ELR (cell line): ENCODE measurements at places on chromosomes 3 and 15.
A peak's percentile ranks its signal among the peaks of the same experiment; 100 is the strongest.

- peak; percentile 98 for DNase-seq
Measured at GRCh38 chr3:136070334-136070733, 104.8 kb downstream of the PPP2R3A start.

DNA sequence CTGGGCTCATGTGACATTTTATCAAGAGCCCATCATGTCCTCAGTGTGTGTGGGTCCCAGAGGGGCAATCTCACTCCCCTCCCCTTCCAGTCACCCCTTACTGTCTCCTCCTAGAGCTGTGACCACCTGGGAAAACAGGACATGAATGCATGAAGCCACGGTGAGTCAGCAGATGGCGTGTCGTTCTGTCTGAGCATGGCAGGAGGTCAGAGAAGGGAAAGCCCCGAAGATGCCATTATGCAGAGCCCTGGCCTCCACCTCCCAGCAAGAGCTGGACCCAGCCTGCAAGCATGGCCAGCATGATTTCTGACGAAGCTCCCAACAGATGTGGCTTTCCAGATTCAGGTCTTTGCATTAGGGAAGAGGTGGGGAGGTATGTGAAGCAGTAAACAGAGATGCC, 118.5 kb downstream of the TLE3 start:
- DNase-seq, result peak; percentile 66

DNA sequence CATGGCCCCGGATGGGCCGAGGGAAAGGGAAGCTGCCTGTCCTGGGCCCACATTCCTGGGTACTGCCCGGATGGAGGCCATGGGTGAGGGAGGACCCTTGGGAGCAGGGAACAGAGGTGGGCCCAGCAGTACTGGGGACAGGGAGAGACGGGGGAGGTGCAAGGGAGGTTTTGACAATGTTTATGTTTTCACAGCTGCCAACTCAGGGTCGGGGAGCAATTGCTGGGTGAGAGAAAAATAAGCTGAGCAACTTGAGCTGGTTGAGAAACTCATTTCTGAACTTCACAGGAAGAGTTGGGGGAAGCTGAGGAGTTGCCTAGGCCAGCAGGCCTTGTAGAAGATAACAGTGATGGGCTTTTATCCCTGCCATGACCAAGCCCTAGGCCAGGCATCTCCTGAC, 11.1 kb upstream of the TSPAN3 start:
- DNase-seq, result no peak

- DNase-seq, result no peak
Measured at GRCh38 chr3:48897460-48898376, 964 bp downstream of the SLC25A20 start.

- DNase-seq, result peak; percentile 41
Measured at GRCh38 chr15:31977812-31978661, 52.3 kb upstream of the CHRNA7 start.

DNA sequence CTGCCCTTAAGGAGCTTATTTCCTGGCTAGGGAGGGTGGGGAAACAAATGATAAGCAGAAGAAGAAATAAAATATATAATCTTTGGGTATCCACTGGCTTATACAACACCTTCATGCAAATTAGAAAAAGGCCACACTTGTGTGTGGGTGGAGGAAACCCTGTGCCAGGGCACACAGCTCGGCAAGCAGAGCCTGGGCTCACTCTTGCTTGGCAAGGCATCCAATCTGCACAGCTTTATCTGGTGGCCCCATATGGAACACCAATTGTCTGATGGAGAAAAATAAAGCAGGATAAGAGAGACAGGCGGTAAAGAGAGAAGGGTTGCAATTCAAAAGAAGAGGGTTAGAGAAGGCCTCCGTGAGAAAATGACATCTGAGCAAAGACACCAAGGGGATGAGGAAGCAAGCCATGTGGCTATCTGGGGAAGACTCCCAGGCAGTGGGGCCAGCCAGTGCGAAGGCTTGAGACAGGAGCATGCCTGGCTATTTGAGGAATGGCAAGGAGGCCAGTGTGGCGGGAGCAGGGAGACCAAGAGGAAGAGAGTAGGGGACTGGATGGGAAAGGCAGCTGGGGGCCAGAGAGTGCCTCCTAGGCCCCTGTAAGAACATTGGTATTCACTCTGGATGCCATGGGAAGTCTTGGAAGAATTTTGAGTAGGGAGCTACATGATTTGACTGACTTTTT, 22.5 kb upstream of the VPS8 start:
- DNase-seq, result no peak

GRCh38 chr3:186870421-186871201, 28.1 kb downstream of the ADIPOQ start:
- no peak for DNase-seq

DNA sequence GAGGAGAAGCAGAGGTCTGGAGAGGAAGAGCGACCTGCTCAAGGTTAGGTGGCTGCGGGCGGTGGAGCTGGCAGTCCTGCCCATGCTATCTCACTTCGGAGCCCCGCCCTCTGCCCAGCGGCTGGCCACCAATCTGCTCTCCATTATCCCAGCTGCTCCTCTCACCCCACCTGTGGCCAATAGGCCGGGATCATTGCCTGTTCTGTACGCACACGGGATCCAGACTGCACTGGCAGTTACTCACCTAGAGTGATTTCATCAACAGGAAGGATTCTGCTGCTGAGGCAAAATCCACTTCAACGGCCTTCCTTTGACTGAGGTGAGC, 100.6 kb downstream of the TLE3 start:
- no peak for DNase-seq

DNA sequence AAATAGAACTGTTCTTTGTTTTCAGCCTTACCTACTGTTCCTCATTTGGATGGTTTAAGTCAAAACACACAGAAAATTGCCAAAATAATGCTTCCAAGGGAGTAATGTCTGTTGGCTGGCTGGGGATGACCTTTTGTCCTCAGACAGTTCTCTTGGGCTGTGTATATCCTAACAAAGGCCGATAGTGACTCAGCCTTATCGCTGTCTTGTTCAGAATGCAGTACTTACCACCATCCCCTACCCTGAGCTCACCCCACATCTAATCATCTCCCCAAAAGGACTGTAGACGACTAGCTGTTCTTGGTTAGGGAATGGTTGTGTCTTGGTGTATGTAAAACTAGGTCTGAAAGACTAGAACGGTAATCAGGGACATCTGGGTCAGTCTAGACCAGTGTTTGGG, 35.0 kb downstream of the RAB11A start:
- no peak for DNase-seq

- no peak for DNase-seq
Measured at GRCh38 chr3:152257563-152258035, 11.1 kb upstream of the MBNL1 start.

DNA sequence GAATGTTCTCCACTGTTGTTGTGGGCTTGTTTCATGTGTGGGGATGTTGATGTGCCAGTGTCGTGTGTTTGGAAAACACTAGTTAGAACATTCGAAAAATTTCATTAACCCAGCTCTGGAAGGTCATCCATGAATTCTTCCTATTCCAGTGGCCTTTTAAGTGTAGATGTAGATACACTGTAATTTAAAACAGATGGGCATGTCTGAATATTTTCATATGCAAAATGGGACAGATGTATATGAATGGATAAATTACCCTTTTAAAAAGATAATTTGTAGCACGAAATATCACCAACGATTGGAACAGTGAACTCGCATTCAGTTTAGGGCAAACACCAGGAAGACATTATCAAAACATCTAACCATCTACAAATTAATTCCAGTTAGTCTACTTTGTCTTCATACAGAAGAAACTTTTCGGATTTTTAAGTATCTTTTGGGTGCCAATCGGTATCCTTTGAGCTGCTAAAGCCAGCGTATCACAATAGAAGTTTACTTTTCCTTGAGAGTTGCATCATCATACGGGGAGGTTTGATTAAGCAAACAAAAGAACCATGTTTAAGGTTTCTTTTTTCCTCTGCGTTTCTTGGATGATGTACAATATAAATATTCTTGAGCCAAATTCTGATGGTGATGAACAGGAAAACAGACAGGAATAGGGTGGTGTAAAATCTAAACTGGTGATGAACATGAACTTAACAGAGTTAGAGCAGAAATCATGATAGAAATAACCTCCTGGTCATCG, 528.1 kb downstream of the FOXP1 start:
- no peak for DNase-seq

GRCh38 chr3:71389911-71390573, 193.5 kb downstream of the FOXP1 start:
- no peak for DNase-seq

- peak; percentile 29 for DNase-seq
Measured at GRCh38 chr15:88529021-88529630, 17.4 kb downstream of the DET1 start.

DNA sequence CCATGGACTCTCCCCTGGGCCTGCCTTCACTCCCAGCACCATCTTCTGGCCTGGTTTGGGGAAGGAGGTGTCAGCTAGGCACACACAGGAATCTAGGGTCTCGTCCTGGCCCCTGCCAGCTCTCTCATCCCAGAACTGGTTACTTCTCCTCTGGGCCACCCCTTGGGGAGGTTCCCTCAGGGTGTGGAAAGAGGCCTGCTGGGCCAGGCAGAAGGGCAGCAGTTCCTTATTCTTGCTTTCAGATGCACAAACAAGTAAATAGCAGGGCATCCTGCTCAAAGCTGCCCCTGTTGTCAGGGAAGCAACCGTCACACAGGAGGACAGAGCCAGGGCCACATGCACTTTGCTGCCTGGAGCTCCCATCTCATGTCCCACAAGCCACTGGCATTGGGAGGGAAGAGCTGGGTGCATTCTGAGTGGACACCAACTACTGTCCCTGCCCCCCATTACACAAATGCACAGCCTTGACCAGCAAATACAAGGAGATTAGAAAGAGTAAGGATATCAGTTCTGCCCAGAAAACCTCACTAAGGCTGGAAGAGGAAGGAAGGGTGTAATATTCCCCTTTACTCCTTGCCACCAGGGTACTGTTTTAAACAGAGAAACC, 108.8 kb upstream of the HACD2 start:
- DNase-seq, result no peak

DNA sequence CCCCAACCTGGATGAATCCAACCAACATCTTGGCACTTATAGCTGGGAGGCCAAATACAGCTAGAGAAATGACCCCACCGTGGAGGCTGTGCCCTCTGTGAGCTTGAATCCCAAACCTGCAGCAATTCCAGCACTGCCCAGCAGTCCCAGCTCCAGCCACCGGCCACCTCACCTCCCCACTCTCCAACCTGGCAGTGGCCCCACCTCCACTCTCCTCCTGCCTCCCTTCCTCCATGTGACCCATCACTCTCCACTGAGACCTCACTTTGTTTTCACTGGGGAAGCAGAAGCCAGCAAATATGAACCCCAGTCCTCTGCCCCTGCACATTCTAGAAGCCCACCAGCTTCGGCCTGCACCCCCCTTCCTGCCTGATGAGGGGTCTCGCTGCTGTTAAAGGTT, 79.7 kb upstream of the LINGO1 start:
- no peak for DNase-seq

- DNase-seq, result peak; percentile 62
Measured at GRCh38 chr3:10242182-10243065, 5.8 kb upstream of the TATDN2 start.

DNA sequence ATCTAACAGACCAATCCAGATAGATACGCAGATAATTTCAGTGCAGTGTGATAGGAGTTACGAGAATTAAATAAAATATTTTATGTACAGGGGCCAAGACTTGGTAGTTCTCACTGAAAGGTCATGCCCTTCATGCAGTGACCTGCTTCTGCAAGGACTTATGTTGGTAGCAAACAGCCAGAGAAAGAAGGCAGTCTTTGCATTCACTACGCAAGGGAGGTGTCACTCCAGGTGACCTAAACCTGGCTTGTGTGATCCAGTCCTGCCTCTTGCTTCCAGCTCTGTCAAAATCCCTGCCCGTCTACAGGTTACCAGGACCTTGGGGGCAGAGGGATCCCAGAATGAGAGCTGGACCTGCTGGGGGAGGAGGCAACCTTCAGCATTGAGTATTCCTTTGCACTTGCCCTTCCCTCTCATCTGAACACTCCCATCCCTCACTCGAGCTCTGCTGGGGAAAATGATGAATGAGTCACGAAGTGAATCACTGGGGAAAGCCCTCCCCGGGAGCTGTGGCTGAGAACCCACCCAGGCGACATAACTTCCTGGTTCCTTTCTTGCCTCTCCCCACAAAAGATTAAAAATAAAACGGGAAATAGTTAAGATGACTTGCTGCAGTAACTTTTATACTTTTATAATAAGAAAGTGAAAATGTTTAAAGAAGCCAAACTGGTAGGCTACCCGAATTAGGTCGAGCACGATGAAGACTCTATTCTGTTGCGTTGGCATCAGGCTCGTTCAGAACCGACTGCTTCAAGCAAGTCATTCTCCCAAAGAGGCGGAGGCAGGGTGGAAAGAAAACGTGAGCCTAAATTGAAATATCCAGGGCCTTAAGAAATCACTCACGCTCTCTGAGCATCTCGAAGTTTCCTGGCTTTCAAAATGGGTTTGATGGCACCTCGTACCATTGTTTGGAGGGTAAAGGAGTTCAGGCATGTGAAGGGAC, 216.1 kb downstream of the SLCO3A1 start:
- DNase-seq, result peak; percentile 46

- DNase-seq, result no peak
Measured at GRCh38 chr3:120052225-120052624, 42.0 kb downstream of the GSK3B start.

- peak; percentile 74 for DNase-seq
Measured at GRCh38 chr3:111539351-111540331, 2.4 kb upstream of the CD96 start.

DNA sequence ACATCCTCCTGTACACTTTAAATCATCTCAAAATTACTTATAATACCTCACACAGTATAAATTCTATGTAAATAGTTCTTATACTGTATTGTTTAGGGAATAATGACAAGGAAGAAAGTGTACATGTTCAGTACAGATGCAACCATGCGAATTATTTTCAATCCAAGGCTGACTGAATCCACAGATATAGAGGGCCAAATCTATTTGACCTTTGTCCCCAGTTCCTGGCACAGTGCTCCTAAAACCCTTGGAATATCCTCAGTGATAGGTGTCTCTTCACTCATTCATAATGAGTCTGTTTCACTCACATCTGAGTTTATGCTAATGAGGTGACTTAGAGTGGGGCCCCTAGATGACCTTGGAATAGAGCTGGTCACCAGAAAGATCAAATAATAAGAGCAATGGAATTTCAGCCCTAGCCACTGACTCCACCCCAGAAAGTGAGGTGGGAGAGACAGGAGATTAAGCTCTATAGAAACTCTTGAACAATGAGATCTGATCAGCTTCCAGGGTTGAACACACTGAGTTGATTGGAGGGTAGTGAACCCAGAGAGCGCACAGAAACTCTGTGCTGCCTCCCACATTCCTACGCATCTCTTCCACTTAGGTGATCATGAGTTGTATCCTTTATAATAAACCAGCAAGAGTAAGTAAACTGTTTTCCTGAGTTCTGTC, 65.3 kb downstream of the ADAM10 start:
- peak; percentile 10 for DNase-seq
